ENCODE measurements at places on chromosomes 13 and 19.
A peak's percentile ranks its signal among the peaks of the same experiment; 100 is the strongest.

- DNase-seq, result no peak
Observed at GRCh38 chr13:46575301-46575771, 22.4 kb downstream of the LRCH1 start.

GRCh38 chr13:33112766-33113165 is 96.5 kb downstream of the KL start:
- DNase-seq, result no peak

GRCh38 chr13:60016229-60016628 is 147.5 kb downstream of the DIAPH3 start:
- no peak for DNase-seq

DNA sequence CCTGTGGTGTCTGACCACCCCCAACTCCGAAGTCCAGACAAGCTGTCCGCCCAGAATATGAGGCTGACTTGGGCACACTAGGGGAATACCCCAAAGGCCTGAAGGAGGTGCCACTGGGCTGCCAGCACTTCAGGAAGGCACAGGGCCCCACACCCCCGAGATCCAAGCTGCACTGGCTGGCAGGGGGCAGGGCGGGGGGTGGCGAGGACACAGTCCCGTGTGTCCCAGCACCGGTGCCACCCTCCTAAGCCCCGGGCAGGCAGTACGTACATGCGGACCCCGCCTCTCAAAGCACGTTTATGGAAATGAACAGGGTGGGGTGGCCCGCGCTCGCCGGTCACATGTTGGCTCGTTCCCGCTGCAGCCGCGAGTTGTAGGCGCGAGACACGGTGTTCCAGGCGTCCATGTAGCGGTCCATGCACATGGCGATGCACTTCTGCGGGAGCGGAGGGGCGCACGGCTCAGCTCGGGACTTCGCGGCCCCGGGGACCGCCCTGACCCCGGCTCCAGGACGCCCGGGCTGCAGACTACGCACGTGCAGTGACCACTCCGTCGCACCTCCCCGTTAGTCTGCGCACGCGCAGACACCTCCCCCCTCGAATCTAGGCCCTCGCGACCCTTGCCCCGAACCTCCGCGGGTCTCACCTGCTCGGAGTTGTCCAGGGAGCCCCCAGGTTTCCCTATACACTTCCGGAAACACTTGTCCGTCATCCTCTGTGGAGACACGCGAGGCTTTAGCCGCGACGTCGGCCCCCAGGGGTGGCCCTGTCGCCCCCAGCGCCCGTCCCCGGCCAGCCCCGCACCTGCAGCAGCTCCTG is 566 bp downstream of the TIMM13 start:
- DNase-seq, result peak; percentile 68

- peak; percentile 68 for DNase-seq
Observed at GRCh38 chr19:4455719-4456475, 1.7 kb downstream of the UBXN6 start.

- no peak for DNase-seq
Observed at GRCh38 chr13:90420683-90421082, 926.8 kb upstream of the MIR17HG start.

GRCh38 chr13:93603043-93603442 is 376.4 kb downstream of the GPC6 start:
- DNase-seq, result no peak

GRCh38 chr19:7705387-7706187 is 3.7 kb upstream of the FCER2 start:
- DNase-seq, result no peak

GRCh38 chr19:33032218-33032781 is 32.4 kb downstream of the RHPN2 start:
- DNase-seq, result no peak

- DNase-seq, result no peak
Observed at GRCh38 chr13:73293913-73294523, 235.2 kb downstream of the KLF5 start.

DNA sequence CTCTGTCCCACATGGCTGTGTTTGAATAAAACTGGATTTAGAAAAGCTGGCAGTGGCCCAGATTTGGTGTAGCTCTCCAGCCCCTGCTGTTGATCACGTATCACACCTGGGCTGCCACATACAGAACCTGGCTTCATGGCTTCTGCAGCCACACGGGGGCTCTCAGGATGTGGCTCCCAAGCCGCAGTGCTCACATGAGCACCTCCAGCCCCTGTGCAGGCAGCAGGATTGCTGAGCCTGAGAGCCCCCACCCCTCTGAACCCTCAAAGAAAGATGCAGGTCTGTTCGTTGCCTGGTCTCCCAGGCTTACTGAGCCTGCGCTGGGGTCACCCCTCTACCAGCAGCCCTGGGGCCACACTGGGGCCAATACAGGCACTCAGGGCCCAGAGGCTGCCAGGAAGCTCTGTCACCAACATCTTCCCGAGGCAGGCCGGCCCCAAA is 2.7 kb downstream of the PLEKHF1 start:
- no peak for DNase-seq

DNA sequence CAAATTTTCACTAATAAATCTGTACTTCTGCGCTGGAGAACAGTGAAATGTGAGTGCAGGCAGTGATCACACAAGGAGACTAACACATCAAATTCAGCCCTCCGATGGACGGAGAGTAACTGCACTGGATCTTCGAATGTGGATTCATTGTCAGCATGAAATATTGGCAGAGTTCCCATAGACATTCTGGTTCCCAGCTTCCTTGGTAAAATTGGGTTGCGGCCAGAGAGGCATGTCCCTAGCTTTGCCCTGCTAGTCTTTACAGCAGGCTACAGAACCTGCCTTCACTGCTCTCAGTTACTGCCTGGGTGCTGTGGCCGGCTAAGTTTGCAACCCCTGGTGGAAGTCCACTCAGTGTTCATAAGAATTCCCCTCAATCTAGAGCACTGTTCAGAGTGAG is 32.3 kb upstream of the UQCRFS1 start:
- no peak for DNase-seq

GRCh38 chr13:110017379-110017778 is 231.0 kb upstream of the IRS2 start:
- no peak for DNase-seq

DNA sequence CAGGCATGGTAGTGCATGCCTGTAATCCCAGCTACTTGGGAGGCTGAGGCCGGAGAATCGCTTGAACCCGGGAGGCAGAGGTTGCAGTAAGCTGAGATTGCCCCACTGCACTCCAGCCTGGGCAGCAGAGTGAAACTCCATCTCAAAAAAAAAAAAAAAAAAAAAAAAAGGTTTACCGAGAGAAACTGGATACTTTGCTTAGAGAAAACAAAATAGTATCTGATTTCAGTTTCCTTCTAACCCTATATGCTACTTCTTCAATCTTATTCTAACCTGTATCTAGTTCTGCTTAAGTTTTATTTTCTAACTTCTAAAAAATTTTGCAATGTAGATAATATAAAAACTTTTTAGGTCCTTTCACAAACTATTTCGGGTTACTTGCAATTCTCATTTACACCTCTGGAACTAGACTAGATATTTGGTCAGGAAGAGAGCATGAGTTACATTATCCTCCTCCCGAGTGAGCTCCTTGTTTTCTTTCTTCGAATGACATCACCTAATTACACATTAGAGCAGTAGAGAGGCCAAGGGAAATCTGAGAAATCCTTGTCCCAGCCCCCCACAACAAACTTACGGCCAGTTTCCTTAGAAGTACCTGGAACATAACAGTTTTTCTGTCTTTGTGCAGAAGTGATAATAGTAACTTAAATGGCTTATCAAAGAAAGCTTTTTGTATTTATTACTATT is 128.9 kb downstream of the B3GLCT start:
- no peak for DNase-seq

- no peak for DNase-seq
Observed at GRCh38 chr13:109868578-109869311, 82.4 kb upstream of the IRS2 start.

DNA sequence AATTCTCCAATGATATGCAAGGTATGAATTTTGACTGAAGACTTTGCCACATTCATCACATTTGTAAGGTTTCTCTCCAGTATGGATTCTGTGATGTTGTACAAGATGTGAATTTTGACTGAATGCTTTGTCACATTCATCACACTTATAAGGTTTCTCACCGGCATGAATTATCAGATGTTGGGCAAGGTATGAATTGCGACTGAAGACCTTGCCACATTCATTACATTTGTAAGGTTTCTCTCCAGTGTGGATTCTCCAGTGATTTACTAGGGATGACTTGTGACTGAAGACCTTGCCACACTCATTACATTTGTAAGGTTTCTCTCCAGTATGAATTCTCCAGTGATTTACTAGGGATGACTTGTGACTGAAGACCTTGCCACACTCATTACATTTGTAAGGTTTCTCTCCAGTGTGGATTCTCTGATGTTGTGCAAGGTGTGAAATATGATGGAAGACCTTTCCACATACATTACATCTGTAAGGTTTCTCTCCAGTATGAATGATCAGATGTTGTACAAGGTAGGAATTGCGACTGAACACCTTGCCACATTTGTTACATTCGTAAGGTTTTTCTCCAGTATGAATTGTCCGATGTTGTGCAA is 24.8 kb downstream of the ZNF83 start:
- DNase-seq, result no peak

DNA sequence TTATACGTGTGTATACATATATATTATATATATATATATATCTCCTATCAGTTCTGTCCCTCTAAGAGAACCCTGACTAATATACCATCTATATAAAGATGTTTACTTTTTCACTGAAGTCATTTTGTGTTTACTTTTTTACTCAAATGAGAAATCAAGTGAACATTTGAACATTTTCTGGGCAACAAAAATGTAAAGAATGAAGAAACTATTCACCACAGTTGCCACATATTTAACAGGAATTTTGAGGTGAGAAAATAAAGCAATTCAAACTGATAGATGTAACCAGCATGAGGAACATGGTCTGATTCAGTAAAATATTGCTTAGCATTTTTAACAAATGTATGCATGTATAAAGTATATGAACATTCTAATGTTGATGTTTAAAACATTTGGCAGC is 299.2 kb upstream of the KLHL1 start:
- no peak for DNase-seq

- no peak for DNase-seq
Observed at GRCh38 chr19:16883522-16883921, 5.3 kb upstream of the F2RL3 start.

DNA sequence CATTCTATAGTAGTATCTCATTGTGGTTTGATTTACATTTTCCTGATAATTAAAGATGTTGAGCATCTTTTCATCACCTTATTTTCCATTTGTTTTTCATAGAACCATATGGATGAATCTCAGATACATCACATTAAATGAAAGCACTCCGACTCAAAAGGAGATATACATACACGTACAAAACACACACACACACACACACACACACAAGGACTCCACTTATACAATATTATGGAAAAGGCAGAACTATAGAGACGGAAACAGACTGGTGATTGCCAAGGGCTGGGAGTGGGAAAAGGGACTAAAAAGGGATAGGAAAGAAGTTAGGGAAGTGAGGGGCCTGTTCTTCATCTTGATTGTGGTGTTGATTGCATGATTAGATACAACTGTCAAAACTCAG is 24.3 kb downstream of the ZNF585A start:
- DNase-seq, result no peak

GRCh38 chr19:17775991-17776803 is 18.7 kb upstream of the B3GNT3 start:
- DNase-seq, result no peak

DNA sequence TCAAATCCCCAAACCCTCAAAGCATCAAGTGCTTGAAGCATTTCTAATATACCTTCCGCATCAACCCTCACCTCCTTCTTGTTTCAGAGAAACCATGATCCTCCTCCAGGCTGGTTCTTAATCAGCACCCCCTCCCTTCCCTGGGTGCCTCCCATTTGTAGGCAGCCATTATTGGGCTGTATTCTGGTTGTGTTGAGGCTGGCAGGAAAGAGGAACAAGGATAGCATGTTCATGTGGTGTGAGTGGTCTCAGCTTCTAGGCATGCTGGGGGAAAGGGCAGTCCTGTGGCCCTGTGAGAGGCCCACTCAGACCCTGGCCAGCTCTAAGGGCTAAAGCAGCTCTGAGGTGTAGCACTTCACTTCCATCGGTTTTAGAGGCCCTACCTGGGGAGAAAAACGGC is 18.9 kb upstream of the TRIM13 start:
- no peak for DNase-seq

- DNase-seq, result no peak
Observed at GRCh38 chr19:46357846-46358583, 11.1 kb downstream of the PPP5C start.

GRCh38 chr13:20566468-20566897 is 474 bp upstream of the IFT88 start:
- no peak for DNase-seq

DNA sequence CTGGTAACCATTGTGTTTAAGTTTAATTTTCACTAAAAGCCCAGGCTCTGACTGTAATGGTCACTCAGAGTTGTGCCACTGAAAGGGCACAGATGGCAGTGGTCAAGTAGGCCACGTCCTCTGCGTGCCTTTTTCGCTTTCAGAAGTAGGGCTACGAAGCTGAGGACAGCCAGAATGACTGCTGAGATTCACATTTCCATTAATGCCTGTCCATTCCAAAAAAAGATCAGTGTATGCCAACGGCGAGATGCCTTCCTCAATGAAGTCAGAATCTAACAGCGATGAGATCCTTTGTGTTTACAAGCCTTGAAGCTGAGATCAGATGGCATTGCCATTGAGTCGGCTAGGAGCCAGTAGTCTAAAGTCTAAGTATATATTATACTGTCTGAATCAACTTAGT is 311.3 kb downstream of the FGF14 start:
- DNase-seq, result no peak

GRCh38 chr13:109156181-109156935 is 526.9 kb downstream of the MYO16 start:
- no peak for DNase-seq

- no peak for DNase-seq
Observed at GRCh38 chr13:114248011-114248410, 13.3 kb downstream of the CDC16 start.

GRCh38 chr13:111118898-111119607 is 3.9 kb downstream of the ARHGEF7 start:
- no peak for DNase-seq

DNA sequence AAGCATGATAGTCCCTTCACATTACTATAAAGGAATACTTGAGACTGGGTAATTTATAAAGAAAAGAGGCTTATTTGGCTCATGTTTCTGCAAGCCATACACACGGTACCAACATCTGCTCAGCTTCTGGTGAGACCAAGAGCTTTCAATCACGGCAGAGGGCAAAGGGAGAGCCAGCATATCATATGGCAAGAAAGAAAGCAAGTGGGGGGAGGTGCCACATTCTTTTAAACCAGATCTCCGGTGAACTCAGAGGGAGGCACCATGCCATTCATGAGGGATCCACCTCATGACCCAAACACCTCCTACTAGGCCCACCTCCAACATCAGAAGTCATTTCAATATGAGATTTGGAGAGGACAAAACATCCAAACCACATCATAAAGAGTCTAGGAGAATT is 20.3 kb downstream of the XPO4 start:
- DNase-seq, result no peak

- no peak for DNase-seq
Observed at GRCh38 chr13:109095126-109095525, 465.7 kb downstream of the MYO16 start.

DNA sequence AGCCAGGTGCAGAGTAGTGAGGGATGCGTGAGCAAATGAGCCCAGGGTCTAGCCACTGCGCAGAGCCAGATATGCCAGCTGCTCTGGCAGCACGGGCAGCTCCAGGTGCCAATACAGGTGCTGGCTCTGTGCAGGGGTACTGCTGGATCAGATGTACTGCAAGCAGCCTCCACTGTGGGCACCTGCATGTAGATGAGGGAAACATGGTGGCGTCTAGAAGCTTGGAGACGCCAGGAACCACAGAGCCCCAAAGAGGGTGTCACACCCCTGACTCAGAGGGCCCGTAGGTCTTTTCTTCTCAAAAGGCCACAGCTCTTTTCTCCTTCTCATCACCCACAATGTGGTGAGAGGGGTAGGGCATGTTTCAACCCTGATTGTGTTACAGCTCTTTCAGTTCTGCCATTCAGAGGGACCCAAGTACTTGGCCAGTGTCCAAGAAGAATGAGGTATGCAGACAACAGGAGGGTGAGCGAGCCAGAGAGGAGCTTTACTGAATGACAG is 244.4 kb upstream of the SLITRK1 start:
- DNase-seq, result no peak

All from liver (tissue), 10 donors.